ENCODE measurements at places on chromosomes 13 and 19.

- DNase-seq = no peak
Observed at GRCh38 chr19:54021363-54021762, 29.9 kb downstream of the CACNG6 start.

DNA sequence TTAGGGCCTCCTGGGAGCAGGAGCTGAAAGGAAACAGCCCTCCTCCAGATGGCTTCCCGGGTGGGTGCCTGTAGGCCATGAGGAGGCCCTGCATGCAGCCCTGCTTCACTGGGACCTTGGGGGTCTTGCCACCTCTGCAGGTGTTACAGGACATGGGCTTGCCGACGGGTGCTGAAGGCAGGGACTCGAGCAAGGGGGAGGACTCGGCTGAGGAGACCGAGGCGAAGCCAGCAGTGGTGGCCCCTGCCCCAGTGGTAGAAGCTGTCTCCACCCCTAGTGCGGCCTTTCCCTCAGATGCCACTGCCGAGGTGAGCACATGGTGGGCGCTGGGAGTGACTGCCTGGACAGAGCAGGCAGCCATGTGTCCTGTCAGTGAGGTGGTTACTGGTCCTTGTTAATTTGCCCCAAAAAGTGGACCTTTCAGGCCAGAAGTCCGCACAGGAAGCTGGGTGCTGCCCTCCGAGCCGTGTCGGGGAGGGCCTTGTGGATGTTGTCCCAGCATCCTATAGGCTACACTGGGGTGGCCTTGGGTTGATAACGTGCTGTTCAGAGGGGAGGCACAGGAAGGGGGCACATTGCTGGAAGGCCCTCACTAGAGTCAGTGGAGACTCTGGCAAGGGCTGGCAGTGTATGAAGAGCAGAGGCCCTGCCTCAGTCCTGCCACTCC, 18.7 kb upstream of the QTRT1 start:
- DNase-seq = no peak

DNA sequence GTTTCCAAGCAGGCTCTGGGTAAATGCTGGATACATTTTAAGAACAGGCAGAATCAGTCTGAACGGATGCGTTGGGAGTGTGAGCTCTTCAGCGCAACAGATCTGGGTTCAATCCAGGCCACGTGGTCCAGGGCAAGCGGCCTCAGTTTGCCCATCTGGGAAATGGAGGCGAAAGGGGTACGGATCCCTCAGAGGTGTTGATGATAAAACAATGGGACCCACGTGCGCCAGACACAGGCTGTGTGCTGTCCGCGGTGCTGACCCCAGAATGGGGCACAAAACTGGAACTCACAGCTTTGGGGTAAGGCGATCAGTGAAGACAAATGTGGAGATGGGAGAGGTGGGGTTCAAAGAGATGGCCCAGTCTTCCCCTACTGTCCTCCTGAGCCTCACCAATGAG, 13.1 kb upstream of the PDE4C start:
- DNase-seq = no peak

- DNase-seq = no peak
Observed at GRCh38 chr19:49216071-49216470, 58.5 kb downstream of the TRPM4 start.

DNA sequence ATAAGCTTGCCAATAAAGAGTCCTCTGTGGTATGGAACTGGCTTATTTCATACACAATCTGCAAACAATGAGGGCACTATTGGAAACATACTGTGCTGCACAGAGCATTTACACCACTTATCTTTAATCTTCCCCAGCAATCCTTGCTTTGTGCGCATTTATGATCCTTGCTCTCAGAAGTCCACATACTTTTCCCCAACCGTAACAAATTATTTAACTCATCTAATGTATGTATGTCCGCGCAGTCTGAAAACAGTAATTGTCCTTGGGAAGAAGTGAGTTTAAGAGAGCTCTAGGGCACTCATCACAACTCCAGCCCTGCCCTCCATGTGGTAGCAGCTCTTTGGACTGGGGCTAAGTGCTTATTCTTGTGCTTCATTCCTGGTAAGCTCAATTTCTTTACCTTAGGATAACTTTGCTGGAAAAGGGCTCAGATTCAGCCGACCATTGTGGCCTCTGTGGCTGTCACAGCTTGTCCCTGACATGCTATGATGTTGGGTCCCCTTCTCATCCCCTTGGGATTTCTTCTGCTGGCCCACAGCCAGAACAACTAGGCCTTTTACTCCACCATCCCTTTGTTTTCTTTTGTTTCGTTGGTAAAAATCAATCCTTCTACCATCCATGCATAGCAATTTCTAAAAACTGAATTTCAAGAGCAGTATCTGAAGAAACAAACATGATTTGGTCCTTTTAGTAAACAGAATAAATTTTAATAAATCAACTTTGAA, 152.7 kb downstream of the TNFRSF19 start:
- no peak for DNase-seq

DNA sequence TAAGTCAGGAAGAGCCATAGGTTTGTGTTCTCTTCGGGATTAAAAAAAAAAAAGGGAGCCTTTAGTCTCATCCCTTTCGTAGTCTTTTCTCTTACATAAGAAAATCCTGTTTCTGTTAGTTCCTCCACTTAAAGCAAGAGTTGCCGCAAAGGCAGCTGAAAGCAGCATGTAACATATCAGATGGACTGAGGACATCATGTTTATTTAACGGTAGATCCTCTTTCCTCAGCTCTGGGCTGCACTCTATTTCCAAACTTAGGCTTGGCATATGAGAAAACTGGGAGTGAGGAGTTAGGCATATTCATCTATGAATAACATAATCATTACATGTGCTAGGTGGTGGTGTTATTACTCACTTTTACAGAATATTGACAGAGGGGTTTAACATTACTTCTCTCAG, 391.2 kb downstream of the KLF12 start:
- DNase-seq = no peak

GRCh38 chr13:33323801-33324510, 38.4 kb upstream of the STARD13 start:
- no peak for DNase-seq

DNA sequence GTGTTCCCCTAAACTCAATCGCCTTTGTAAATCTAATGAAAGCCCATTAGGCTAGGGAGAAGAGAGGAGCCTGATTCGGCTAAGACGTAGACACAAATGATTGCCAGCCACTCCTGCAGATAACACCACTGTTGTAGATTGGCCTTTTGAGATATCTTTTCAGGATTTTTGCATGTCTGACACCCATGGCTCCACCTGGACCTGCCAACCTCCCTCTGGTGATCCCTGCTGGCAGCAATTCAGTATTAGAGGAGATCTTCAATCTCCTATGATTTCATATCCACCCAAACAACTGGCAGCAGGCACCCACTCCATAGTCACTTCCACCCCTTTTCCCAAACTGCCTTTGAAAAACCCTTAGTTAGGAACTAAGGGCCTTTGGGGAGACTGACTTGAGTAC, 191.9 kb upstream of the UBL3 start:
- no peak for DNase-seq

DNA sequence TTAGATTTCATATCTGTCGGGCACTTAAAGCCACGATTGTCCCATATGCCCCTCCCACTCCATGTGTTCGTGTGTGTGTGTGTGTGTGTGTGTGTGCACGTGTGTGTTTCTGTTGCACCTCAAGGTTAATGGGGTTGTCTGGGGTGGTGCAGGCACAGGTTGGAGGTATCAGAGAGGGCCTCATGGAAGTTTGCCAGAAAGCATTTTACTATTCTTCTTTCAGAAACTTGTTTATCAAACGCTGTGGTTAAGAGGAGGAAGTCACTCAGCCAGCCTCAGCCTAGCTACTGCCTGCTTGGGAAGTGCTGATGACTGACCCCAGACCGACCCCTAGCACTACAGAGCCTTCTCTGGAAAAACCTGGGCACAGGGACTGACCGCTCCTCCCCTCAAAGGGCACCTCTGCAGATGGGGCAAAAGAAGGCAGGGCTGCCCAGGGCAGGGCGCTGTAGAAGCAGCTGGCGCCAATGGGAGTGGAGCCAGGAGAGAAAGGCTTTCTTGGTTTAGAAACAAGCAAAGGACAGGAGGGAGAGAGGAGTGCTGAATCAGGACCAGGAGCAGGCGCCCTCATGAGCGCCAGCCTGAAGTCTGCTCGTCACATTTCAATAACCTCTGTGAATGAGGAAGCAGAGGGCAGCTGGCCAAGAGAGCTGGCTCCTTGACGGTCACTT, 3.9 kb downstream of the SIAH3 start:
- no peak for DNase-seq

GRCh38 chr13:100039740-100040139, 49.2 kb upstream of the PCCA start:
- no peak for DNase-seq

DNA sequence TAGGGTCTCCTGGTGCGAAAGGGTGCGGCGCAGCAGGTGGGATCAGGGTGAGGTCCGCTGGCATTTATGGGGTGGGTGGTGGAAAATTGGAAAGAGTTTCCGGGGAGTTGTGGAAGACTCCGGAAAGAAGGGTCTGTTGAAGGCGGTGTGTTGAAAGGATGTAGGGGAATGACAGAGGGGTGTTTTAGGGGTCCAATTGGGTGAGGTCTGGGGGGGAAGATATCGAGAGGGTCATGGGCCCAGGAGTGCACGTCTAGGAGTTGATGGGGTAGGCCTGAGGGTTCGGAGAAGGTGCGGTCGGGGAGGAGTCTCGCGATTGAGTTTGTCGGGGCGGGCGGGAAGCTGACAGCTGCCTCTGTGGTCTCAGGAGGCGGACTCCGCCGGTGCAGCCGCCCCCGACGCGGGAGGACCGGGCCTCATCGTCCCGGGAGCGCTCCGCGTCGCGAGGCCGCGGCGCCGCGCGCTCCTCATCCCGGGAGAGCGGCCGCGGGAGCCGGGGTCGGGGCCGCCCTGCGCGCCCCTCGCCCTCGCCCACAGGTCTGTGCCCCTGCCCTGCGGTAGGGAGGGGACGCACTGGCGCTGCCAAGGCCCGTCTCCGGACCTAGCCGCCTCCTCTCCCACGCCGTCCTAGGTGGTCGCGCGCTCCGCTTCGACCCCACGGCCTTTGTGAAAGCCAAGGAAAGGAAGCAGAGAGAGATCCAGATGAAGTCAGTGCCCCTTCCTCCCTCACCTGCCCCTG, 7.0 kb downstream of the PGLYRP1 start:
- no peak for DNase-seq

All from stimulated activated CD4-positive, alpha-beta T cell treated with anti-CD3 and anti-CD28 coated beads, TNF-alpha, amount 100 ng/mL, for 24 hours (primary cell).